Iris pigment epithelial cell (primary cell): ENCODE measurements at places on chromosomes 3 and 15.

DNA sequence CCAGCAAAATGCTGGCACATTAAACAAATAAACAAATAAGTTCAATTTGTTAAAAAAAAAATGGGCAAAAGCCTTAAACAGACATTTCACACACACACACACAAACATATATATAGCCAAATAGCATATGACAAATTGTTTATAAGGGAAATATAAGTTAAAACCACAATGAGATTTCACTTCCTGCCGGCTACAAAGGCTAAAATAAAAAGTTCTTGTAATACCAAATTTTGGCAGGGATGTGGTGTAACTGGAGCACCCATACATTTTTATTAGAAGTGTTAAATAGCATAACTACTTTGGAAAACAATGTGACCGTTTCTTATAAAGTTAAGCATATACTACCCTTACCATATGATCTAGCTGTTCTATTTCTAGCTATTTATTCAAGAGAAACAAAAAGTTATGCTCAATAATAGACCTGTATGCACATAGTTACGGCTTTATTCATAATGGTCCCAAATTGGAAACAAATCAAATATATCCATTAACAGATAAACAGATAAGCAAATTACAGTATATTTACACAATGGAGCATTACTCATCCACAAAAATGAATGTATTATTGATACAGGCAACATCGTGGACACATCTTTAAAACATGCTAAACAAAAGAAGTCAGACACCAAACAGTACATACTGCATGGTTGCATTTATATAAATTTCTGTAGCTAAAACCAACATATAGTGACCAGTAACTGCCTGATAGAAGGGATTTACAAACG, 93.9 kb downstream of the EOMES start:
- DNase-seq = no peak

- no peak for DNase-seq
Observed at GRCh38 chr3:172132159-172132586, 92.8 kb downstream of the FNDC3B start.

- DNase-seq = no peak
Observed at GRCh38 chr3:108319428-108320082, 23.2 kb downstream of the HHLA2 start.

GRCh38 chr15:39720621-39721611, 61.7 kb downstream of the FSIP1 start:
- DNase-seq = peak; percentile 63

GRCh38 chr3:197516517-197516889, 39.3 kb downstream of the BDH1 start:
- DNase-seq = peak; percentile 92

- DNase-seq = no peak
Observed at GRCh38 chr3:66097647-66098046, 58.9 kb upstream of the MAGI1 start.

GRCh38 chr15:92492551-92493115, 99.0 kb downstream of the ST8SIA2 start:
- DNase-seq = no peak

DNA sequence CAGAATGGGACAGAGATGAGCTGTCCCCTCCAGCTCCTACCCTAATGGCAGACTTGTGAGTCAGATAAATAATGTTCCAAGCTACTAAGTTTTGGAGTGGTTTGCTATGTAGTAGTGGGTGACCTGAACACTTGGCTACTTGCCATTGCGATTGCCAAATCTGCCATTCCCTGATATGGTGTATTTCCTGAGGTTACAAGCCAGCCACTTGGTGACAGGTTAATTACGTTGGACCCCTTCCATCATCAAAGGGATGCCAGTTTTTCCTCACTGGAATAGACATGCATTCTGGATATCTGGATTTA, 33.6 kb downstream of the MORF4L1 start:
- DNase-seq = peak; percentile 83

GRCh38 chr3:49712631-49713317, 6.7 kb downstream of the AMIGO3 start:
- no peak for DNase-seq

- DNase-seq = peak; percentile 73
Observed at GRCh38 chr3:59432665-59433064, 382.8 kb upstream of the CFAP20DC start.

- DNase-seq = no peak
Observed at GRCh38 chr15:79025201-79025600, 65.4 kb downstream of the RASGRF1 start.

DNA sequence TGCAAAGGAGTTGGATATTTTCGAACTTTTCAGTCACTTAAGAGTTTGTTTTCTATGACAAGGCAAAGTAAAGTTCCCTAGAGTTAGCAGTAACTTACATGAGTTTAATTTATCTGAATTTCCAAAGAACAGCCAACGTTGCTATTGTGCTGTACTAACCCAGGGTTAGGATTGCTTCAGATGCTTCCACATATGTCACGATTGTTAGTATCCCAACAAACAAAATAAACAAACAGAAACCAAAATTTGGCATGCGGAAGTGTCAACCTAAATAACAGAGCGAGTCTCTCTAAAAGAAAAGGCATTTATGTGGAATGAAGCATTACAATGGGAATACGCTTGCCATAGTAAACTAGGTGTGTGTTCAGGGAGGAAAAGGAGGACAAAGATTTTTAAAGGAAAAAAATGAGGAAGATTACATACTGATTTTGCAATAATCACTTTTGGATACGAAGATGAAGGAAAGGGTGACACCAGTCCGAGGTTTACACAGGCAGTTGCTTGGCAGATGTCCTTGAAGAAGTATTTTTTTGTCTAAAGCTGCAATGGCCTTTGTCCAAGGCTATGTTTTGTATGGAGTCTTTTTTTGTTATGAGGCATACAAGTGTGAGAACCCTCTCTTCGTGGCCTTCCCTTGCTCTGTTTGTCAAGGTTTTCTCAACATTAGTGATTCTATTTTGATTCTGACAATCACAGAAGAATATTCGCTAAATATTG, 267.9 kb downstream of the GABRG3 start:
- no peak for DNase-seq

- peak; percentile 25 for DNase-seq
Observed at GRCh38 chr3:143526011-143526545, 322.2 kb downstream of the SLC9A9 start.

GRCh38 chr3:18370672-18371071, 54.5 kb downstream of the SATB1 start:
- no peak for DNase-seq

DNA sequence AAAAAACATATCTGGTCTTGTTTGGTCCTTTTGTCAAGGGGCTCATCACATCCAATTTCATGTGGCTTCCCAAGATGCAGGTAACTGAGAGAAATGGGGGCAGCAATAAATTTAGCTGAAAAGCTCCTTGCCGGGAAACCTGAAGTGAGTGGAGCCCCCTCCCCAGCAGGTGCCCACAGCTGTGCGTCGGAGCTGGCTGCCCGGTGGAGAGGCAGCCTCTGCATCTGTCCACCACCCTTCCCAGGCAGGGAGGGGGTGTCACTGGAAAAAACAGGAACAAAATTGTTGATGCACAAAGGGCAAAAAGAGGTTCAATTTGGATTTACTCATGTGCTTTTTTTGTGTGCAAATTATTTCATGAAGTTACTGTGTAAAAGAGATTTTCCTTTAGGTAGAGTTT, 249.4 kb upstream of the LYSMD4 start:
- DNase-seq = no peak

DNA sequence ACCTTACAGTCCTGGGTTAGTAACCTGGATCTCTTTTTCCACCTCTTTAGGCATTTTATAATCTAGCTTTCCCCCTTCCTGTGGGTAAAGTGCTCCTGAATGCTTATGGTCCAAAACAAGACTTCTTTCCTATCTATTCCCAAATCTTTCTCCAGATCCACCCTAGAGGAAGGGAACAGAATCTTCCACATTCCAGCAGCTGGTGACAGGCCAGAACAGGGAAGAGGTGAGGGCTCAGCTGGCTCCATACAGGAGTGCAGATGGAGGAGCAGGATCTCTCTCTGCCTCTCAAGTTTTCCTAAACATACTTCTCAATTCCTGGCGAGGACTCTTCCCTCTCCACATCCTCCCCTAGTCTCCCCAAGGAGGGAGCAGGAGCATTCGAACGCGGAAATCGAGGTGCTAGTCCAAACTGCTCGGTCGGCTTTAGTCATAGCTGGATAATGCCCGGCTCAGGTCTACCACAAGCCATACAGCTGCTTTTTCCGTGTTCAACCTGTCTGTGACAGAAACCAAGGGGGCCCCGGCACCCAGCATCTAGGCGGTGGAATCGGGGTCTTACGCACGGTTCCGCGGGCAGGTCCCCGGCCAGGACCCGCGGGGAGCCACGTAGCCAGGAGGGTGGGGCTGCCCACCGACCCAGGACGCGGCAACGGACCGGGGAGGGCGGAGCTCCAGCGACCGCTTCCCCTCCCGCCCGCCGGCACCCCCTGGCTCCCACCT, 4.0 kb downstream of the RASSF1 start:
- DNase-seq = peak; percentile 47

- DNase-seq = no peak
Observed at GRCh38 chr15:85493260-85493659, 112.9 kb downstream of the AKAP13 start.

GRCh38 chr15:91988071-91988470, 134.6 kb downstream of the SLCO3A1 start:
- no peak for DNase-seq

DNA sequence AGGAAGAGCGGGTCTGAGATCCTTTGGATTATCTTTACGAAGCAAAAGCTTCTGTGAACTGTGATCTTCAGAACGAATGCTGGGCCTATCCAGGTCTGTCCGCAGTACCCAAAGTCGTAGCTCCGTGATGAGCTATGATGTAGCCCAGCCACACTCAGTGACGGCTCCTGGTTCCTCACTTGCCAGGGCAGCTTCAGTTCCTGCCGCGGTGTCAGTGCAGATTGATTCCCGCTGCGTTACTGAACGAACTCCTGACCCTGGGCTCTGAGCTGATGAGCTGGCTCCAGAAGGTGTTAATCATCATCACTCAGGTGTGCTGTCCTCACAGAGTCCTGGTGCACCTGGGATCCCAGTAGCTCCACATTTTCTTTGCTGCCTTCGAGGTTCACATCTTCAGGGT, 45.0 kb downstream of the TMEM44 start:
- DNase-seq = no peak

DNA sequence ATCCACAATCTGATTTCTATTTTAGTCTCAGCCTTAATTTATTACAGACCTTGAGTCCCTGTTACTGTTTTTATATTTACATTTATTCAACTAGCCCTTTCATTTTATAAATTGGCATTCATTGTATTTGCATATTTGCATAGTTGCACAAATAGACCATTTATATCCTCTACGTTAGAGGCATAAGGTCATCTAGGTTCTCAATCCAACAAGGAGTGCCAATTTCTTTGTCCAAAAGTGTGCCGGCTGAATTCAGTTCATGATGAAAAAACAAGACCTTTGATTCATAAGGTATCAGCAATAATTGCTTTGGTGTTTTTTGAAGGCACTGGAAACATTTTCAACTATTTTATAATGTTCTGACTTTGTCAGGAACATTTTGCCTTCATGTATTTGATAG, 33.9 kb upstream of the NANOGP8 start:
- DNase-seq = no peak

- DNase-seq = peak; percentile 50
Observed at GRCh38 chr3:30586096-30586805, 20.1 kb upstream of the TGFBR2 start.

DNA sequence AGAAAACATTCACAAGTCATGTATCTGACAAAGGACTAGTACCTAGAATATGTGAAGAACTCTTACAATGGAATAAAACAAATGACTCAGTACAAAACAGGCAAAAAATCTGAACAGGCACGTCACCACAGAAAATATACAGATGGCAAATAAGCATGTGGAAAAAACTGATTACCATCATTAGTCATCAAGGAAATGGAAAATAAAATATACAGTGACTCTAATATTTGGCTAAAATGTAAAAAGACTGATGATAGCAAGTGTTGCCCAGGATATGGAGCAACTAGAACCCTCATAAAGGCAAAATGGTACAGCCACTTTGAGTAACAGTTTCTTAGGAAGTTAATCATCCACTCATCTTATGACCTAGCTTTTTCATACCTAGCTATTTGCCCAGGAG, 95.8 kb upstream of the ABHD17C start:
- DNase-seq = peak; percentile 89

DNA sequence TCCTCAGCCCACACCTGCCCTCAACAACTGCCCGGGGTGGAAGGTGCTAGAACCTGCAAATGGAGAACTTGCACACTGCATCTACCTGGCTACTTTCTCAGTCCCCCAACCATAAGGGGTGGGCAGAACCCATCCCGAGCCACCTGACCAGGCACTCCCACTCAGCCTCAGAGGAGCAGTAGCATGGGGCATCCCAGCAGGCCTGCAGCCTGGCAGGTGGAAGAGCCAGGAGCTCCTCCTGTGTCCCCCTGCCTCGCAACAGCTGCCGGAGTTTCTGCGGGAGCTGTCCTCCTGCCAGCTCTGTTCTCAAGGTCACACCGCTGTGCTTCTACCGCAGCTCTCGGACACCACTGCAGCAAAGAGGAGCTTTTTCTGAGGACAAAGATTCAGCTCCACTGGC, 27.5 kb downstream of the RAB6B start:
- no peak for DNase-seq

DNA sequence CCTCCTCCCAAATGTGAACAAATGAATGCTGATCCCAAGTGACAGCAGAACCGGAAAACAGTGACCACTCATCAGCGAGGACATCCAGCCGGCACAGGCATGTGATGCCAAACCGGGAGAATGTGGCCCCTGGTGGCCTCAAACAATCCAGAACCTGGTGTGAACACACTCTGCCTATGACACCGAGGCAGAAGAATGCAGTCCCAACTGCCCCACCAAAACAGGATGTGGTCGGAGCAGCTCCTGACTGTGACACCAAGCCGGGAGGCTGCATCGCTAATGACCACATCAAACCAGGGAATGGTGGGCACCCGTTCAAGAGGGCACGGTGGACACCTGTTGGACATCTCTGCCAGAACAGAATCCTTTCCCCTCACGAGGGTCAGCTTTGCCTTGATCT, 15.4 kb downstream of the SCN5A start:
- peak; percentile 37 for DNase-seq

- no peak for DNase-seq
Observed at GRCh38 chr3:59979542-59979941, 929.7 kb upstream of the CFAP20DC start.

DNA sequence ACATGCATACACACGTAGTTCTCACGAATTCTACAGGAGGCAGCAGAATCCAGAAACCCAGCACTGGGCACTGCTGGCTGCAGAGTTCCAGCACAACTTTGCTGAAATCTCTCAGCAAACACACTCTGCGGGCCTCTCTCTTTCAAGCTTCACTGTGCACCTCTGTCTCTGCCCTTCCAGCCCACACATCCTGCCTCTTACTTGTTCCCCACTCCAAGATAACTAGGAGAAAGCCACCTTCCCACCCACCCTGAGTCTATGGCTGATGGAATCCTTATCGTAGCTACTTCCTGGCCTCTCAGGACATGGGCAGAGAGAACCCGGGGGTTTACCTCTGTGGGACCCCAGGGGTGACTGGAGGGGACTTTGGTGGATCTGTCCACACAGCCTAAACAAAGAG, 11.9 kb downstream of the ANP32A start:
- DNase-seq = no peak

DNA sequence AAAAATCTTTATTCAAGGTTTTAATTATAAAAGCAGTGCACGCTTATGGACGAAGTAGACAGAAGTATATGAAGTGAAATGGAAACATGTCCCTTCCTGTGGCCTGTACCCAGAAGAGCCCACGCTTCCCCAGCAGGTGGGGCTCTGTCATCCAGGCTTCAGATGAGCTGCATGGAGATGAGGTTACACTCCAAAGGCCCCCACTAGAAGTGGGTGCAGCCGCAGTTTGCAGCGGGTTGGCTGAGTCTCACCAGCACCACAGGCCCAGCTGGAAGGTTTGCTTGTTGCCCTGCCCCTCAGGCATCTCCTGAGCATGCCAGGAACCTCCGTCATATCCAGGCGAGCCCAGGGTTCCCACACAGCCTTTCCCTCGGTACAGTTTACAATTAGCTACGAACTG, 33.1 kb downstream of the PRR20G start:
- DNase-seq = no peak
